ENCODE measurements at places on chromosomes 13 and 19.

DNA sequence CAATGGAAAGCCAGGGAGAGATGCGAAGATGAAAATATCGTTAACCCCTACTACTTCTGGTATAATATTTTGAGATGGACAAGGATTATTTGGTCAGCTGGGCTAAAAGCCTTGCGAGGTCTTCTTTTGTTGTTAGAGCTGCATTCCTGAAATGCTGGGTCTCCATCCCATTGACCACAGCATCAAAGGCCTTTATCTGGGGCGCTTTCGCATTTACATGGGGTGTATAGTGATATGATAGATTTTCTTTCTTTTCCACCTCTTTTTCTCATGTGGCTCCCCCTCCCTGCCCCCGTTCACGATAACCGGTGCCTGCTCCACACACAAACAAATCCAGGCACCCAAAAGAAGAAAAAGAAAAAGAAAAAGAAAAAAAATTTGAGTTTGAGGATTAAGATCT is 77.5 kb downstream of the ZNF536 start:
- peak; percentile 45 for DNase-seq

- DNase-seq = no peak
Observed at GRCh38 chr13:79404985-79405384, 1.1 kb downstream of the RBM26 start.

GRCh38 chr19:39174558-39175544 is 21.9 kb upstream of the NCCRP1 start:
- no peak for DNase-seq

DNA sequence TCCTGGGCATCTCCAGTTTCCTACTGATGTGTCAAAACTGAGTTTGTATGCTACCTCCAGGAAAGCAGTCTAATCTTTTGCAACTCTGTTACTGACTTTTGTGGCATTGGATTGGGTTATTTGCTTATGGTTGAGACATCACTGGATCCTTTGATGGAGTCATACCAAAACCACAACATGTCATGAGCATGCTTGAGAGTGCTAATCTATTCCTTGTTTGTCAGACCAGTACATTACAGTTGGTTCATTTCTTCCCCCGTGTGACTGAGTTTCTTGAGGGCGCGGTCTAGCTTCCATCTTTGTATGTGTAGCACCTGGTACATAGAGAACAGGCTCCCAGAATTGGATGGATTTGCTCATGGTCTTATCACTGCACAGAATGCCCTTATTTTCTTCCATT is 43.2 kb downstream of the SUGT1 start:
- DNase-seq = no peak

- DNase-seq = no peak
Observed at GRCh38 chr19:30208436-30209060, 163.6 kb upstream of the ZNF536 start.

- DNase-seq = no peak
Observed at GRCh38 chr19:9620842-9621155, 233 bp downstream of the ZNF561 start.

- DNase-seq = peak; percentile 28
Observed at GRCh38 chr13:36559375-36559774, 114.4 kb upstream of the SERTM1 start.

DNA sequence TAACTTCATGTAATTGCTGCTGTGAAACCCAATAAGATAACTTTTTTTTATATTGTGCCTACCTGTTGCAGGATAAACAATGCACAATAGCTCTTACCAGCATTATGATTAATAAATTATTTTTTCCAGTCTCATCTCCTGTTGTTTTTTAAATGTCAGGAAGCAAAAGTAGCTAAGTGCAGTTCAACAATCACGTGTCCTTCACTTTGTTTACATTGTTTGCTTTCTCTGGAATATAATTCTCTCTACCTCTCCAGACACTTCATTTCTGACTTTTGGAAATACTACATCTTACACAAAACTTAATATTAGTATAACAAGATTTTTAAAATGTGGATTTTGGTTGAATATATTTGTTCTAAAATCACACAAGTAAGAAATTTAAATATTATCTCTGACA is 1359.4 kb downstream of the SLITRK1 start:
- no peak for DNase-seq

DNA sequence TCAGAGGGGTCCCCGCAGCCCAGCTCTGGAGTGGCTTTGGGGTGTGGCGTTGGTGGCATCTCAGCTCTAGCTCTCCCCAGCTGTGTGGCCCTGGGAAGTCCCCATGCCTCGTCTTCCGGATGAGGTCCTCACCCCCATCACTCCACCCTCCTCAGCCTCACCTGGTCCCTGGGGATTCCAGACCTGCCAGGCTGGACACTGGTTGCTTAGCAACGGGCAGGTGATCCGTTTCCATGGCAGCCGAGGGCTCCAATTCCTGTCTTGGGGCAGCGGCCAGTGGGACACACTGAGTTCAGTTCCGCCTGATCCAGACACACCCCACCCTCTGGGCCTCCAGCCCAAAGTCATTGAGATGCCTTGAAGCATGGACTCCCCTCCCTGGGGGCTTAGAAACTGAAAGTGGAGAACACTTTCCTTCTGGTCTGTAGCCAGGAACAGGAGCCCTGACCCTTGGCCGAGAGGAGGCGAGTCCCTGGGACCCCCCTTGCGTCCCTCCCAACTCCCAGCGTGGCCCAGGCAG is 7.7 kb upstream of the MISP start:
- peak; percentile 75 for DNase-seq

DNA sequence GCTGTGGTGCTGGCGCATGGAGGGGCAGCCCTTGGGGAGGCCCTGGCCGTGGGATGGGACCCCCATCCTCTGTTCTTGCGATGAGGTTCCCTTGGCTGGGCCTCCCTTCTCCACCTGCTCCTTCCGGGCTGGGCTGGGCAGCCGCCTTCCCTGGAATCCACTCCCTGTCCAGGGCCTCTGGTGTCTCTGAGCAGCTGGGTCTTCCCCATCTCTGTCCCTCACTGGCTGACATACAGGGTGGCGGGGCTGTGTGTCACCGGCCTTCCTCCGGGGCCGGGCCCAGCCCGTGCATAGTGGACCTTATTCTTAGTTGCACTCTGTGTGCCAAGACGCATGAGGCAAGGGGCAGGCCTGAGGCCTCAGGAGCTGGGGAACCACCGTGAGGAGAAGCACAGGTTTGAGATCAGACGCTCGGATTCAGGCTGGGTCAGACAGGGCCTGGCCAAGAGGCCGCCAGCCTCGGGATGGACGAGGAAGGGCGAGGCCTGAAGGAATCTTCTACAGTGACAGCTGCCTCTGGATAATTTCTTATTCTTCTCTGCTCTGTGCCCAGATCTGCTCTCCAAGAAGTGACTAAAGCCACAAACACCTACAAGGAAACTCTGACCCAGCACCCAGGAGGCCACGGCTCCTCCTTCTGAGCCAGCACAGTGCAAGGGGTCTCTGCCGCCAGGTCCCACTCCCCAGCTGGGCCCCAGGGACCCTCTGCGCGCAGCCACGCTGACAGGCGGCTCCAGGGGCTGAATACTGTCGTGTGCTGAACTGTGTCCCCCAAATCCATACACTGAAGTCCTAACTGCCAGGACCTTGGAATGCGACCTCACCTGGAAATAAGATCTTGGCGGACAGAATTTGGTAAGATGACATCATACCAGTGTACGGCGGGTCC is 11.0 kb downstream of the SGTA start:
- DNase-seq = no peak

- no peak for DNase-seq
Observed at GRCh38 chr13:52782471-52783448, 43.1 kb upstream of the CNMD start.

DNA sequence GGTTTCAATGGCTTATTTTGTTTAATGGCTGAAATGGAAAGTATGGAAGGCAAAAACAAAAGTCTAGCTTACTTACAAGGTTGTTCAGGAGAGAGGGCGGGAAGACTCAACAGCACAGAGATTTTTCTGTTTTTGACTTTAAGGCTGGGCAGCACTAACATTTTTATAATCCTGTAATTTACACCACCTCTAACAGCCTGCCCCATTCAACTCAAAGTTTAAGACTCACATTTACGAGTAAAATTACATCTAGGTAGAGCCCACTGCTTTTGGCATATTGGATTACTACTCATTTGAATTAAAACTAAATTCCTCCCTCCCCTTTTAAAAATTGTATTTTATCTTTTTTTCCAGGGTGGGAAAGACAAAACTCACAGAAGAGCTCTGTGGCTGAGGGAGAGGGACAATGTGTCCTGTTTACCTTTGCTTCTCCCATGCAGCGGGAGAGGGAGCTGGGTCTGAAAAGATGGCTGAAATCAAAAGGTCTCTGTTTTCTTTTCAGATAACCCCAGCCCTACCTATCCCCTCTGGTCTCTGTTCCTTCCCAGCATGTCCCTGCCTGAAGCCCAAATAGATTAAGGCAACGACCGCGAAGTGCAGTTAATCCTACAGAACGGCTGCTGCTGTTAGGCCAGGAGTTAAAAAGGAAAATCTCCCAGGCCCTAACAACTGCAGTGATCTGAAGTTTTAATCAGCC is 6.6 kb downstream of the EFNB2 start:
- DNase-seq = no peak

DNA sequence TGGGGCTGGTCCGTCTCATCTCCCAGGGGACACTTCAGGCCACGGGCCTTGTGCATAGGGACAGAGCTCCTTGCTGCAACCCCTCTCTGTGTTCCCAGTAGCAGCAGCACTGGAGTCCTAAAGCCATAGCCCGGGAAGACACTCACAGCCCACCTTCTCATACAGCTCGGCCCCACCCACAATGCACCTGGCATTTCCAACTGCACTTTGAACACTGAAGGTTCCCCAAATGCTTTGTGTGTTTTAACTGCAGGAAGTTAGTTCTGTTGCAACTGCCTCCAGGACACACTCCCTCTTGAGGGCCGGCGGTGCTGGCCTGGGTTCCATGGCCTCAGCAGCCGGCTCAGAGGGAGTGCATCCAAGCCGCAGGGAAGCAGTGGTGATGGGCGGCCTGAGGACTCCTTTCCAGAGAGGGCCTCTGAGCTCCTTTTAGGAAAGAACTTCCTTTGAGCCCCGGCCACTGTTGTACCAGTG is 22.7 kb upstream of the TMEM255B start:
- DNase-seq = no peak

- DNase-seq = peak; percentile 63
Observed at GRCh38 chr19:17420475-17420924, 653 bp downstream of the MVB12A start.

- no peak for DNase-seq
Observed at GRCh38 chr13:73991884-73992283, 142.3 kb downstream of the KLF12 start.

GRCh38 chr13:32840989-32841713 is 175.1 kb upstream of the KL start:
- no peak for DNase-seq

DNA sequence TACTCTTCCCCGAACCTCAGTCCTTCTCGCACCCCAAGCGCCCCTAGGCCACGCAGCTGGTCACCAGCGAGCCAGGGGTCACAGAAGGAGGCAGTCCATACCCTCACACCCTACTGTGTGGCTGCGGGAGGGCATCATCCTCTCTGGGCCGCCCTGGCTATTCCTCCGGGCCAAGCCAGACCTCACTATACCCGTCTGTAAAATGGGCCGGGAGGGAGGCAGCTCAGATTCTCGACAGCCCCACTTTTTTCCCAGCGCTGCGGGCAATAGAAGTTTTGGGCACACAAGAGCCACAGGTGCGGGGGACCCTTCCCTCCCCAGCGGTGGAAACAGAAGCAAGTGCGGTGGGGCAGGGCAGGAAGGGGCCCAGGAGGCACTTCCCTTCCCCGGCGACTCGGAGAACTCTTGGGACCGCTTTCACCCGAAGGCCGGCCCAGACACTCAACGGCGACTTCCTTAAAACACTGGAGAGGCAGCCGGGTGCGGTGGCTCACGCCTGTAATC is 5.6 kb upstream of the ARRDC2 start:
- DNase-seq = no peak

DNA sequence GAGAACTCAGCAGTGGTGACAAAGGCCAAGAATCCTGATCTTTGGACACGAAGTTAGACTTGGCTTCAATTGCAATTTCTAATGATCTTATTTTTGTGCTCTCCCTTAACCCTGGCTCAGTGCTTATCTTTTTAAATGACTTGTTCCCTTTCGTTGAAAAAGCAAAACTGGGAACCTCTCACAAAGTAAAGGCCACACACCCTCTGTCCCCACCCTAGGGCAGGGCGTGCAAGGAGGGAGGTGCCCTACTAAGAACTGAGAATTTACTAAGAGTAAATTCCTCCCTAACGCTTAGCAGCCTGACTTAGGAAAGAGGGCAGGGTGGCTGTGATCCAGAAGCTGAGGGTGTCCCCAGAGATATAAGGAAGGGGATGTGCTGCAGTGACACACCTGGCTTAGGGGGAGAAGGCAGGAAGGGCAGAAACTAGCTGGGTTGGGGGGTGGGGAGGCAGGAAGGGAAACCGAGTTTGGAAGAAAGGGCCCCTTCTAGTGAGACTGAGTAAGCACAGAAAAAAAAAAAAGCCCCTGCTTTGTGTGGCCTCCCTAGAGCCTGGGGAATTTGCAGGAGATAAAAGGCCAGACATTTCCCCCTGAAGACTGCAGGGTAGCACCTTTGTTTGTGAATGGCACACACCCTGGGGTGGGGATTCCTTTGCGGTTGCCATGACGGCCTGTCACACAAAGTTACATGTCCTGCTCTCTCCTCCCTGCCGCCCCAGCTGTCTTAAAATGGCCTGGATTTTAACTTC is 435.1 kb downstream of the EFNB2 start:
- peak; percentile 75 for DNase-seq

- DNase-seq = no peak
Observed at GRCh38 chr13:49731766-49732165, 40.5 kb upstream of the EBPL start.

DNA sequence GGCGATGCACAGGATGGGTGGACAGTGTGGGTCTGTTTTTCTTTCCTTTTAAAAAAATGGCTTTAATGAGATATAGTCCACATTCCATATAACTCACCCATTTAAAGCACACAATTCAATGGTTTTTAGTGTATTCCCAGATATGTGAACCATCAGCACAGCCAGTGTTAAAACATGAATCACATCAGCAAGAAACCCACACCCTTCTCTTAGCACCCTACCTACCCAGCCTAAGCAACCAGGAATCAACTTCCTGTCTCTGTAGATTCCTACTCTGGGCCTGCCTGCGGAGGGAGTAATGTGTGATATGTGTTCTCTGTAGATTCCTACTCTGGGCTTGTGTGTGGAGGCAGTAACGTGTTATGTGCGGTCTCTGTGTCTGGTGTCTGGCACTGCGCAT is 11.9 kb downstream of the TMEM255B start:
- no peak for DNase-seq

- DNase-seq = no peak
Observed at GRCh38 chr19:32404933-32405430, 588 bp upstream of the DPY19L3 start.

- no peak for DNase-seq
Observed at GRCh38 chr13:79190932-79191331, 215.1 kb downstream of the RBM26 start.
